Activated naive CD4-positive, alpha-beta T cell treated with anti-CD3 and anti-CD28 coated beads, Interleukin-2, amount 50 U/mL, for 16 hours (primary cell): ENCODE measurements at places on chromosomes 7 and 10.

- no peak for DNase-seq
Measured at GRCh38 chr7:130794619-130794922, 60.6 kb upstream of the KLF14 start.

DNA sequence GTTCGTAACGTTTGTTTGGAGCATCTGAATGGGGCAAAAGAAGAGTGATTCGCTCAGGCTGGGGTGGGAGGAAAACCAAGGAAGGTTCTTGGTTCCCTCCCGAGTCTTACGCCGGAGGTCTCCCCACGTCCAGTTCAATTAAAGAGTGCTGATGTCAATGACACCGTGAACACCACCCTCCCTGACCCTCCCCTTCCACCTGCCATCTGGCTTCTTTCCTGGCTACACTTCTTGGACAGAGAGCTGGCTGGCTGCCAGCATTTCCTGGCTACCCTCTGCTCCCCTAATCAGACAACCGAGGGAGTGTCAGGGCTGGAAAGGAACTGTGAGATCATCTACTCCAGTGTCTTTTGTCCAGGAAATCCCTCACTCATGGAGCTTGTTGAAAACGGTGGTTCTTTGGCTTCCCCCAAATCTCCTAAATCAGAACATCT is 24.1 kb upstream of the FFAR4 start:
- no peak for DNase-seq

DNA sequence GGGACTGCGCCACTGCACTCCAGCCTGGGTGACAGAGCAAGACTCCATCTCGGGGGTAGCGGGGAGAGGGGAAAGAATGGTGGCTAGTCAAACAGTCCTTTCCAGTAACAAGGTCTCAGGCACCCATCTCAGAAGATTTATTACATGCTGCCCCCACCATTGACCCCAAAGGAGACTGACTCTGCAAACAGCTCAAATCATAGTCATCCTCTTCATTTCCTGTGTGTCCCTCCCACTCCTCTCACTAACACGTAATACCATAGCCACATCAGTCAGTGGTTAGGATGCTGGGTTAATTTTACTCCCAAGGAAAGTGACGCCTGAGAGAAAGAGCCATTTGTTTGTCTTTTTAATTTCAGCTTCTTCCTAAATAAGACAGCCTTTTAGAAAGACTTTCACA is 56.6 kb upstream of the BET1 start:
- no peak for DNase-seq

GRCh38 chr7:123749537-123749857 is 694 bp upstream of the WASL start:
- peak; percentile 47 for DNase-seq
